ENCODE measurements at places on chromosomes 7 and 10.

DNA sequence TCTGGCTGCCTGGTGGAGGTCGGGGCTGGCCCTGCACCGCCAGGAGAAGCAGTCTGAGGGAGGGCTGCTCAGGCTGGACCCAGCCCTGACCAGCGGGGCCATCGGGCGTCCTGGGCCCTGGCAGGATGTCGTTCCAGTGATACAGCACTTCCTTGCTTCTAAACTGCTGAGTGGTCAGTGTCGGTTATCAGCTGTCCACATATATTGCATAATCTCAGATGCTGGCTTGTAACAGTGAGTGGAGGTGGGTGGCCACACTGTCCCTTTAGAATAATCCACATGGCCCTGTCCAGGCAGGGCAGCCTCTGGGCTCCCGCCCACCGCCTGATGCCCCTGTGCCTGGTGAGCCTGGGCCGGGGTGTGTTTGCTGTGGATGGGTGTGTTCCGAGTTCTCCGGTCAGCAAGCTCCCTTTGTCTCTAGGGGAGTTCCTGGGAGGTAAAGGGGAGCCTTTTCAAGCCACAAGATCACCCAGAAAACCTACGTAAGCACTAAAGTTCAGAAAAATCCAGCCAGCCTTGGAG lies 86.1 kb downstream of the LHPP start:
- DNase-seq = no peak

GRCh38 chr7:47149208-47149839 lies 432.6 kb downstream of the TNS3 start:
- no peak for DNase-seq

GRCh38 chr7:34756691-34757090 lies 98.7 kb downstream of the NPSR1 start:
- DNase-seq = no peak

DNA sequence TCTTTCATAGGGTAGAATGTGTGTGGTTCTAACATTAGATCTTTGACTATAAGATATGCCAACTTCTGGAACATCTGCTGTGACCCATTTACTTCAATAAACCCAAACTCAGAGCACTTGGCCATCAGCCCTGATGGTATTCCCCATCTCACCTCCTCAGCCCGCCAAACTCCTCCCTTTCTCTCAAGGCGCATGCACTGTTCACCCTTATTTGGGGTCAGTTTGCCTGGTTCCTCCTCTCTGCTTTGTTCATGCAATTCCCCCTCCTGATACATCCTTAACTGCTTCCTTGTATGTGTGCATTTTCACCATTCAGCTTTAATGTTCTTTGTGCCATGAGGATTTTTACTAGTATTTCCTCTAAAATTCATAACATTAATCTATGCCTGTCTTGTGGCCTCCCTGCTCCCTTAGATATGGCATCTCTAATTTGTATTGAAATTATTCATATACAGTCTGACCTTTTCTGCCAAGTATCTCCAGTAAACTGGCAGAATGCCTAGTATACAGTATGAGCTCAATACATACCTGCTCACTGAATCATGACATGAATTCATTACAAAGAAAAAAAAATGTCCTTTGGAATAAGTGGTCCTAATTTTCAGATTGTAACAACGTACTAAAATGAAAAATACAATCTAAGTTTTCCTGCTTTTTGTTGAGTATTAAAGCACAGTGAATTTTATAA lies 336.8 kb upstream of the IGFBP3 start:
- DNase-seq = no peak

DNA sequence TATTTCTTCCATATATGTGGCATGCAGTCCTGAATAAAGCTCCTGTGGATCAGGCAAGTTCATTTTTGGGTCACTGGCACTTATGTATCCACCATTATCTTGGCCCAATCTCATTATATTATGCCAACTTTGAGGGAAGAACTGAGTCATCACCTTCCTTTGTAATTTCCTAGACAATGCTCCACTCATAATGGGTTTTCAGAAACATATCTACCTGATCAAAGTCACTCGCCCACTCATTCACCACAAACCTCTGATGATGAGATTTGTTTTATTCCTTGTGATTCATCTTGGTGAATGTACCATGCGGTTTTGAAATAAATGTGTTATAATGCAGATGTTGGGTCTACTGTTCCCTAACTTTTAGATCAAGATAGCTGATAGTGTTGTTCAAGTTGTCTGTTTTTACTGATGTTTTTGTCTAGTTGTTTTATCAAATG lies 525.8 kb downstream of the KIF20B start:
- no peak for DNase-seq

GRCh38 chr7:96219378-96220130 lies 102.3 kb downstream of the SLC25A13 start:
- no peak for DNase-seq

- no peak for DNase-seq
Measured at GRCh38 chr7:9890092-9890491, 1083.6 kb upstream of the PHF14 start.

DNA sequence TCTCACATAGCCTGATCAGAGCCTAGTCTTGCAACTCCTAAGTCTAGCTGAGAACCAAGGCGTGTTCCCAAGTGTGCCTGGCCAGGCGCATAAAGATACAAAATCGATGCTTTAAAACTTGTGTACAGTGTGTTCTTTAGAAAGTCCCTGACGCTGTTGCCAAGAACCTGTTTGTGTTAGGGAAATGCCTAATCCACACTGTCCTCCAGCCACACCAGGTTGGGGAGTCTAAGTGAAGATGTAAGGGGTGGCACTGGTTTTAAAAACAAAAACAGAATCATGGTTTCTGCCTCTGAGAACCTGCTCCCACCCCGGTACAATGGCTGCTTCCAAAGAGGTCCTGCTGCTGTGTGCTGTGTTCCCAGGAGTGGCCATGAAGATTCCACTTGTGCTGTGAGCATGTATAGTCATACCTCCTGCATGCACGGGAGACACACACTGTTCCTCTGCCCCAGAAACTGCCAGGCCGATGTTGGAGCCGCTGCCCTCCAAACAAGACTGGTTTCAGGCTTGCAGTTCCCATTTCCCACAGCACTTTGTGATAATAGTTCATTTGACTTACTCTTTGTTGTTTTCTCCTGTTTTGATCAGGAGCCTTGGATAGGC lies 88.5 kb downstream of the CCNY start:
- DNase-seq = no peak

DNA sequence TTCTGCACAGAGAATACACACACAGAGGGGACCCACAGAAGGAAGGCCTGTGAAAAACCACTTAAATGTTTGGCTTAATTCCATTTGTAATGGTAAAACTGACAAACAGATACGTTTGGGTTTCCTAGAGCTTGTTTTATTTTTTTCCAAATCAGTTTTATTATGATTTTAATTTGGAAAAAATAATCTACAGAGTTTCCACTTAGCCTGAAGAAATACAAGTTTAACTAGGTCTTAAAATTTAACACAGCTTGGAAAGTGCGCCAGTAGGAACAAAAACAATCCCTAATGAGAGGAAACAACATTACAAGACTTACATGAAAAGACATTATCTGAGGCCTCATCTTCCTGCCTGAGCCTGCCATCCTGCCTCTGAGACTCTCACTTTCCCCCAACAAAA lies 58.5 kb upstream of the CARD11 start:
- DNase-seq = no peak

DNA sequence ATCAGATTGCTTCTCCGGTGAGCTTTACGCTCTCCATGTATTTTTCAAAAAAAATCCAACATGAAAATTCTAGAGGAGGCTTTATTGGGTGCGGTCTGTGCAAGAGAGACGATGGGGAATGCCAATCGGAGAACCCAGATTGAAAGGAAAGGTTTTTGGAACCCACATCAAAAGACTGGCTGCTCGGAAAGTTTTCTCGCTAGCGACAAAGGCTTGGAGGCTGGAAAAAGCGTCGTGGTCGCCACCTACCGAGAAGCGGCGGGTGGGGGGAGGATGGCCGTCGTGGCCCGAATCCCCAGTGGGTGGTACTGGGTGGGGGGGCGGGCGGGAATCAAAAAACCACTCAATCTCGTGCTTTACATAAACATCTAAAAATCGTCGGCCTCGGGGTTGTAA lies 1.1 kb upstream of the GTF2I start:
- no peak for DNase-seq

DNA sequence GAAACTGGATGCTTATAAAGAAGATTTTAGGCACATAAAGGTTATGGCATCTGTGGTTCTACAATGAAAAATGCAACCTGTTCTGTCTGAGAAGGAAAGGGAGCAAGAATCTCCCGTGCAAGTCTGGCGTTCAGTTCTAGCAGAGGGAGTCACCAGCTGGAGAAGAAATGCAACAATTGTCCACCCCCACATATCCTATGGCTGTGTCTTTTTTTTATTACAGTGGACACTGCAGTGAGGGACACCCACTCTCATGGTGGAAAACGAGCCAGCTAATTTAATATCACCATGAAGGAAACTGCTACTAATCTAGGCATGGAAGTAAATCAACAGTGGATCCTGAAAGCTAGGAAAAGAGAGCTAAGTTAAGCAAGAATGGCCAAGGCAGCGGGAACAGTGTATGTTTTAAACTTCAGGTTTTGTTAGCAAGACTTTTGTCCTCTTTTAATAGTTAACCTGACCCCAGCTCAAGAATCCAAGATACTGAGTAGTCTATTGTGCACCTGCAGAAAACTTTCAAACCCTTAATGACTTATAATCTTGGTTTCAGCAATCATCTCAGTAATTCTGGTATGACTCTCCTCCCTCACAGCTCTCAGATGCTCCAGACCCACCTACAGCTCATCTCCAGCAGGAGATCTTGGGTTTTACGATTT lies 149.3 kb downstream of the FGFR2 start:
- DNase-seq = no peak

- no peak for DNase-seq
Measured at GRCh38 chr10:119129721-119130120, 25.8 kb downstream of the DENND10 start.

- DNase-seq = no peak
Measured at GRCh38 chr7:108069646-108070045, 60.5 kb downstream of the LAMB4 start.

GRCh38 chr10:116840389-116841075 lies 8.8 kb upstream of the ENO4 start:
- no peak for DNase-seq

DNA sequence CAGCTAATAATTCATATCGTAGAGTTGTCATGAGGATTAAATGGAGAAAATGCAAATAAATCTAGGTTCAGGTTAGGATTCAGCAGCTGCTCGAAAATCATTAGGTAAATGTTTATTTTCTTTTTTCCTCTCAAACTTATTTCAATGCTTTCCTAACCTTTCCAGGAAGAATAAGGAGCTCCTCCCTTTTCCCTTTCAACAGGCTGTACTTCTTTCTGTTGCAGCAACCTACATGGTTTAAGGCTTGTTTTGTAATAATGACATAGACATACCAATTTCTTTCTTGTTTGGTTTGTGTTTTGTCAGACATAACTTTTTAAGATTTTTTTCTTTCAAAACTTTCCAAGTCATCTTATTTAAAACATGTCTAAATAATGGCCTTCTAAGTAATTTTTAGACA lies 18.2 kb downstream of the GPR141 start:
- DNase-seq = no peak

- DNase-seq = no peak
Measured at GRCh38 chr7:106345421-106346166, 60.8 kb upstream of the NAMPT start.

DNA sequence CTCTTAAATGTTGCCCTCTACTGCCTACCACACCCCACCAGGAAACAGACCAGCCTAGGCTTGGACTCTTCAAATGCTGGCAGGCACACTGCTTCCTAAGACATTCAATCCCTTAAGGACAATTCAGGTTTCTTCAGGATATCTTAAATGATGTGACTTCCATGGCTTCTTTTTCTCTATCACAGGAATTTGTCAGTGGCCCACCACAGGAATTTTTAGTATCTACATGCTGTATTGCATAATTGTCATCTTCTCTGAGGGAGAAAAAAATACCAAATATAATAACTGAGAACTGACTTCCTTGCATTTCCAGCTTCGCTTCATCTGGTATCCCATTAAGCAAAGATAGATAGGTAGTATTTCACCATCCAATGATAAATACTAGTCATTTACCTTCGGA lies 129.3 kb downstream of the WNT2 start:
- DNase-seq = no peak

- no peak for DNase-seq
Measured at GRCh38 chr10:76160446-76161300, 729.2 kb downstream of the LRMDA start.
